Stimulated activated CD4-positive, alpha-beta T cell treated with anti-CD3 and anti-CD28 coated beads, TNF-alpha, amount 100 ng/mL, for 24 hours (primary cell): ENCODE measurements at places on chromosomes 12 and 14.

DNA sequence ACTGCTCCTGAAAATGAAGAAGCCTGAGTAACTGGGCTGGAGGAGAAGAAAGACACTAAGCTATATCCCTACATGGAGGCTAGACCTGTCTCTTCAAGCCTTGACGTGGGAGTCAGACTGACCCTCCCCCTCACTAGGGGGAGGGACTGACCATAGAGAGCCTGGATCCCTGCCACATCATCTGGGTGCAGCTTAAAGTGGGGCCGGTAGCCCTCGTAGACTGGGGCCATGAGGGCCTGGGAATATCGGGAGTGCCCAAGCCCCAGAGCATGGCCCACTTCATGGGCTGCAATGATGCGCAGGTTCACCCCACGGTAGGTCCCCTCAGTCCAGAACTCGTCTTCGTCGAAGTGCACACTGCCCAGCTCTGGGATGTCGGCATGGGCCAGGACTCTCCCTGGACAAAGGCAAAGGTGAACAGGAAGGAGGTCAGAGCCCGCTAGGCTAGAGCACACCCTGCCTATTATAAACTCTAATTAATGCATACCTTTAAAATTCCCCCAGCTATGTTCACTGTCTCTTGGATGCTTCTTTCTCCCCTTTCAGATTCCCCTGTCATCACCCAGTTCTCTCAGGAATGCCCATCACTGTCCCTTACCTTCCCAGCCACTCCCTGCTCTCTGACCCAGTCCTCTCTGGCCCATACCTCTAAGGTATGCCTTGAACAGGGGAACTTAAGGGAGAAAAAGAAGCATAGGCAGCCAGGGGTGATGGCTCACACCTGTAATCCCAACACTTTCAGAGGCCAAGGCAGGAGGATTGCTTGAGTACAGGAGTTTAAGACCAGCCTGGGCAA, 3.2 kb downstream of the MMP19 start:
- DNase-seq: no peak

DNA sequence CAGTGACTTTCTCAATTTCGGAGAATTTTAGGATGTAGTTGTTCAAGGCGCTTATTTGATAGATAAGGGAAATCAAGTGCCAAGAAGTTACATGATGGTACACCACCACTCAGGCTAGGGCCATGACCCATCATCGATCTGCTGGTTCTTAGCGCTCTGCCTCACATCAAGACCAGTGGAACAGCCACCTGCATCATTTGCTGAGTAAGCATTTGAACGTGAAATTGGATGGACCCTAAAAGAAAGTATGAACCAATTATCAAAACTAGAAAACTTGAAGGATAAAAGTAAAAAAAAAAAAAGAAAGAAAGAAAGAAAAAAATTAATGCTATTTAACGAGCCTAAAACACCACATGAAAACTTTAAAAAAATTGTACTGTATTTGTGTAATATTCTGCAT, 27.5 kb upstream of the KRAS start:
- DNase-seq: no peak

DNA sequence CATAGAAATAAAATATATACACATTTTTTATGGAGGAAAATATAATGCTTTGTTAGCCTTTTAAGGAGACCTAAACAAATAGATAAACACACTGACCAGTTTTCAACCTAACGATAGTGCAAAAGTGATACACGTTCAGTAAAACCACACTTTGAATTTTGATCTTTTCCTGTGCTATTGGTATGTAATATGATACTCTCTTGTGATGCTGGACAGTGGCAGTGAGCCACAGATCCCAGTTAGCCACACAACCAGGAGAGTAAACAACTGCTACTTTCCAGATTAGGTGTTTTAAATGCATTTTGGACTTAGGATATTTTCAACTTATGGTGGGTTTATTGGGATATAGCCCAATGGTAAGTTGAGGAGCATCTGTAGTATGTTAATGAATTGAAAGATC, 243.1 kb downstream of the ERC1 start:
- no peak for DNase-seq

- no peak for DNase-seq
Measured at GRCh38 chr14:36771028-36771640, 109.5 kb downstream of the PAX9 start.

GRCh38 chr12:93043877-93044209, 114.7 kb upstream of the EEA1 start:
- DNase-seq: no peak

GRCh38 chr12:74111688-74112360, 425.8 kb upstream of the ATXN7L3B start:
- DNase-seq: no peak

- no peak for DNase-seq
Measured at GRCh38 chr12:5694759-5695409, 250.2 kb downstream of the ANO2 start.

- no peak for DNase-seq
Measured at GRCh38 chr12:106815741-106816140, 41.3 kb downstream of the RIC8B start.

DNA sequence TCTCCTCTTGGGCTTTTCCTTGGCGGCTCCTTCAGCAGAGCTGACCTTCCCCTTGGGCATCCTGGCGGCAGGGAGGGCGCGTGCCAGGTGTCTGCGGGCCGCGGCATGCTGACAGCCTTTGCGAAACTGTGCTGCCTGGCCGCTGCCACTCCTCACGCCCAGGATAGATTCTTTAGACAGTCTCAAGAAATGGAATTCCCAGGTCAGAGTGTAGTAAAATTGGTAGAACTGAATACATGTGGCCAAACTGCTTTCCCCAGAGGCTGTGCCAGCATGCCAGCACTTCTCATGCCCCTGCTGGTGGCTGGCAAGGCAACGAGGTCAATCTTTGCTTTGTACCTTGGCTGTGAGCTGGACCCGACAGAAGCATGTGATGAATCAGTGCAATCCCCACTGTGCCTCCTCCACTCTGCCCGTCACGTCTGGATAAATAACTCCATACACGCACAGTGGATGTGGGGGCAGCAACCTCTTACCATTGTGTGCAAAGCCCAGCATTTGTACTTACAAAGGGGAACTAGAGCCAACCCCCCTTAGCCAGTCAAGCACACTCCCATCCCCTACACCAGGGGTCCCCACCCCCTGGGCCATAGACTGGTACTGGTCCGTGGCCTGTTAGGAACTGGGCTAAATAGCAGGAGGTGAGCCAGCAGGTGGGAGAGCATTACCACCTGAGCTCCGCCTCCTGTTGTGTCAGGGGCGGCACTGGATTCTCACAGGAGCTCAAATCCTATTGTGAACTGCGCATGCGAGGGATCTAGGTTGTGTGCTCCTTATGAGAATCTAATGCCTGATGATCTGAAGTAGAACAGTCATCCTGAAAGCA, 90.9 kb downstream of the ACTN1 start:
- no peak for DNase-seq

GRCh38 chr12:113577464-113578129, 105.9 kb upstream of the LHX5 start:
- DNase-seq: no peak

GRCh38 chr12:14937689-14938088, 648 bp downstream of the ERP27 start:
- DNase-seq: no peak

DNA sequence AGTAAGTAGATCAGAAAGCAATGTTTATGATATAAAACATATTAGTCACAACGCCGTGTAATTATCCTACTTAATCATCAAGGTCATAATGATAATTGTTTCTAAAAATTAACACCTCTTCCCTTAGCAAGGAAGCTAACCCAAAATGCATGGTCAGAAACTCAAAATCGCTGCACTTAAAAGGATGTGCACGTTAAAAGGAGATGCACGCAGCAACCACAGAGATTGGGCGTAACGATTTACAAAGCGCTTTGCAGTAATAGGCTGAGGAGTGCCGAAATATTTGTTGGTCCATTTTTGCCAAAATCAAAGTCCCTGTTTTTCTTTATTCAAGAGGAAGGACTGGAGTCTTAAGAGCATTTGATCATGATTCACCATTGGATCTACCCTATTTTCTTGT, 1077.2 kb downstream of the VRK1 start:
- DNase-seq: no peak

- DNase-seq: no peak
Measured at GRCh38 chr12:16036073-16036472, 124.9 kb downstream of the DERA start.

DNA sequence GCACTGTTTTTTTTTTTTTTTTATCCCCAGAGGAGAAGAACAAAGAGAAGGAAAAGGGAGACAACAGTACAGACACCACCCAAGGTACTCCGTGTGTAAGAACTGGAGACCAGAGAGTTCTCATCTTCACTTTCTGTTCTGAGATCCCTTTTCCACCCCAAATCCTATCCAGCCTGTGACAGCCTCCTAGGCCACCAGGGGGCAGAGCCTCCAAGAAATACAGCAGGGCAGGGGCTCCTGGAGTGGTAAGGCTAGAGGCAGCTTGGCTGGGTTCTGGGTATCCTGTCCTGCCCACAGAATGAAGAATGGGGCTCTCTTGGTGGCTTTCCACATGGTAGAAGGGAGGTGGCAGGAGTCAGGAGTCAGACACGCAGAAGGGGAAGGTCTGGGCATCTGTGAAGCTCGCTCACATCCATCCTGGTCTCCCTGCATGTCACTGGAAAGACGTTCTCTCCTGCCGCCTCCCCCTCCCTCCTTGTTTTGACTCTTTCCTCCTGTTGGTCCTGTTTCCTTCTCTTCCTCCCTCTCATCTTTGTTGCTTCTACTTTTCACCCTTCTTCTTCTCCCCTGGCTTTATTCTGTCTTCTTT, 12.0 kb downstream of the CLSTN3 start:
- DNase-seq: peak; percentile 35

DNA sequence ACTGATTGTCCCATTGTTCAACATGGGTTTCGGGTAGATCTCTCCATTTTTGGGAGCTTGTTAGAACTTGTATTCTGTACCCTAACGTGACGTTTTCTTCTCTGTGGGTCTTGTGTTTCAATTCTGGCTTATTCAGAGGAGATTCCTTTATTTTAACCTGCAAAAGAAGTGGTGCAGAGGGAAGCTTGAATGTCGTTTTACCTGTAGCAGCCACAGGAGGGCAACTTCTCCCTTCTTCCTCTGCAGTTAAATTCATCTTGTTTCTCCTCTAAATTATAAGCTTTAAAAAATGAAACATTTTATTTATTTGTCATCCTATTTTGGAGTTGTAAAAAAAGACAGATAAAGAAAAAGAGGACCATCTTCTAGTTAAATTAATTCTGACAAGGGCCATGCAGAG, 13.7 kb upstream of the CLEC4D start:
- DNase-seq: no peak

GRCh38 chr14:24273422-24273998, 2.1 kb upstream of the RABGGTA start:
- DNase-seq: no peak
